ENCODE measurements at places on chromosomes 2 and 18.

DNA sequence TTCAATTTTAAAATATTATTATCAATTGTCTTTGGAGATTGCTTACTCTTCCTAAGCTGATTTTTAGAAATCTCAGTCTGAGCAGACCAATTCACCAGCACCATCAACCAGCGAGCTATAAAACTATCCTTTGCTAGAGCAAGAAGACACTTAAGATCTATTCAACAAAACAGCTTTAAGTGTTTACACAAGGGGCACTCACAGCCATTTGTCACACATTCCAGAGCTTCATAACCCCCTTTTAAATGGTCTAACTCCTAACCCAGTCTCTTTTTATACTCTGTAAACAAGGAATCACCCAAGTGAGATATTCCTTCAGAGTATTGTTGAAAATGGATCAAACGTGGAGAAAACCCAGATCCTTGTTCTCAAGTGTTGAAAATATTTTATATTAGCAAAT is 1294.1 kb upstream of the CHAC2 start:
- no peak for DNase-seq

GRCh38 chr18:74513149-74513882 is 17.2 kb downstream of the CNDP2 start:
- no peak for DNase-seq

- no peak for DNase-seq
Measured at GRCh38 chr2:119109866-119110265, 48.7 kb downstream of the C1QL2 start.

DNA sequence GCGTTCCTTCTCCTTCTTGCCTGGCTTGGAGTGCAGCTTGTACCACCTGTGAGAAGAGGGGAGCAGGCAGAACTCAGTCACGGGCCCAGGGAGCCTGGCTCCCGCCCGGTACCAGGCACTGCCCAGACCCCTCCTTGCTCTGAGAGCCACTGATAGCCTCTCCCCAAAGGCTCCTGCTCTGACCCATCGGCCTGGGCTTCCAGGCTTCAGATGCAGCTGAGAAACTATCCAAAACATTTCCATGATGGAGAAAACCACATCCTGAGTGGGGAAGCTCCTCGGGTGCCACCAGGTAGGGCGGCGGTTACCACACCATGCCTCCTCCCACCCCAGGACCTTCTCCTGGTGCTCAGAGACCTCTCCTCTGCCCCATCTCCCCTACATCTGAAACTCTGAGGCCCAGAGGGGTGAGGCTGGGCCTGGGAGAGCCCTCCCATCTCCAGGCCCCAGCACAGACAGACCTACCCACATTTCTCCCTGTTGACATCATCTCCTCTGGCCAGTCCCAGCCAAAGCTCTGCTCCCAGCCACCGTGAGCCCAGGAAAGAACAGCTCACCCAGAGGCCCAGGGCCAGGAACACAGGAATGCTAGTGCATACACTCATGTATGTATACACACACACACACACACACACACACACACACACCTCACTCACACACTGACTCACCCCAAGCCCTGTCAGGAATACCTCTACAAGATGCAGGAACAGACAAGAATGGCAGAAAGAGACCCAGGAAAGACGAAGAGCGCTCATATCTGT is 17.9 kb upstream of the SFXN5 start:
- no peak for DNase-seq
